Muscle of leg (tissue), 16 donors: ENCODE measurements at places on chromosomes 4 and X. TPM values are rescaled to one million over a fixed set of nuclear protein-coding genes. Genes with fewer than 3 reads are reported as not detected.

Gene DAPP1
- polyA plus RNA-seq, result 1.6 TPM

Gene SPON2
- 59.5 TPM for polyA plus RNA-seq

Gene CLCN5
- 101 TPM for polyA plus RNA-seq

Gene BTK
- polyA plus RNA-seq, result 2.2 TPM

Gene GLRA2
- 0.13 TPM for polyA plus RNA-seq

Gene TLR10
- 0.18 TPM for polyA plus RNA-seq

Gene PAGE1
- not detected for polyA plus RNA-seq

Gene PDE5A
- 17.2 TPM for polyA plus RNA-seq

Gene GC
- not detected for polyA plus RNA-seq

Gene CXorf49
- not detected for polyA plus RNA-seq

Gene ENOX2
- 20.8 TPM for polyA plus RNA-seq

Gene F9
- not detected for polyA plus RNA-seq

Gene MAP7D2
- 0.89 TPM for polyA plus RNA-seq

Gene QDPR
- polyA plus RNA-seq, result 76.5 TPM

Gene GPR34
- 3.7 TPM for polyA plus RNA-seq

Gene CLDN2
- 0.52 TPM for polyA plus RNA-seq

Gene AMBN
- polyA plus RNA-seq, result not detected

Gene ANXA5
- 498 TPM for polyA plus RNA-seq

Gene P2RY4
- not detected for polyA plus RNA-seq

Gene GPRIN3
- 3.3 TPM for polyA plus RNA-seq

Gene NSG1
- 12.2 TPM for polyA plus RNA-seq

Gene GPC3
- polyA plus RNA-seq, result 581 TPM

Gene SHISA3
- 8.9 TPM for polyA plus RNA-seq

Gene RNF175
- 1.1 TPM for polyA plus RNA-seq

Gene SEPTIN11
- polyA plus RNA-seq, result 198 TPM

Gene LDOC1
- polyA plus RNA-seq, result 48.9 TPM

Gene SPOCK3
- 0.83 TPM for polyA plus RNA-seq

Gene DCAF4L1
- polyA plus RNA-seq, result 0.15 TPM

Gene BANK1
- polyA plus RNA-seq, result 0.42 TPM

Gene PPP2R2C
- polyA plus RNA-seq, result 0.16 TPM

Gene ZNF718
- polyA plus RNA-seq, result 8.0 TPM

Gene RIPPLY1
- polyA plus RNA-seq, result 0.24 TPM

Gene PPA2
- 44.7 TPM for polyA plus RNA-seq

Gene RPS3A
- 5,089 TPM for polyA plus RNA-seq

Gene HELT
- not detected for polyA plus RNA-seq

Gene ADGRL3
- 23.0 TPM for polyA plus RNA-seq

Gene FHIP1A
- 4.5 TPM for polyA plus RNA-seq

Gene RAB39B
- polyA plus RNA-seq, result 0.60 TPM
